Thoracic aorta (tissue), 2 donors: ENCODE measurements at places on chromosomes 7 and 10. TPM values are rescaled to one million over a fixed set of nuclear protein-coding genes. Genes with fewer than 3 reads are reported as not detected.

TPK1 gene
- total RNA-seq, result 21.2 TPM

GRCh38 chr7:113519472-113519871, 399.3 kb downstream of the PPP1R3A start:
- no peaks in the 10 kb centered on the region for H3K36me3 ChIP-seq
- H3K4me3 ChIP-seq, result no peak overlapping the region

- peak overlapping the region; percentile 54 for H3K4me3 ChIP-seq
- H3K27ac ChIP-seq, result no peak overlapping the region
- peaks cover 4% of the 10 kb centered on the region for H3K4me1 ChIP-seq
- no peaks in the 10 kb centered on the region for H3K36me3 ChIP-seq
- H3K27me3 ChIP-seq, result no peaks in the 10 kb centered on the region
Observed at GRCh38 chr10:17742918-17743317, 9.1 kb upstream of the TMEM236 start.

SPACDR gene
- total RNA-seq, result not detected

- no peak overlapping the region for H3K4me3 ChIP-seq
- no peaks in the 10 kb centered on the region for H3K4me1 ChIP-seq
- no peak overlapping the region for H3K27ac ChIP-seq
Observed at GRCh38 chr7:145050415-145050814, 214.6 kb upstream of the TPK1 start.

HOXA5 gene
- total RNA-seq, result 0.35 TPM

TRPV6 gene
- not detected for total RNA-seq
